Stimulated activated CD8-positive, alpha-beta memory T cell treated with anti-CD3 and anti-CD28 coated beads, Interleukin-12 subunit alpha, Interleukin-12 subunit beta, amount 100 ng/mL, for 1 hour (primary cell): ENCODE measurements at places on chromosomes 12 and 14.

DNA sequence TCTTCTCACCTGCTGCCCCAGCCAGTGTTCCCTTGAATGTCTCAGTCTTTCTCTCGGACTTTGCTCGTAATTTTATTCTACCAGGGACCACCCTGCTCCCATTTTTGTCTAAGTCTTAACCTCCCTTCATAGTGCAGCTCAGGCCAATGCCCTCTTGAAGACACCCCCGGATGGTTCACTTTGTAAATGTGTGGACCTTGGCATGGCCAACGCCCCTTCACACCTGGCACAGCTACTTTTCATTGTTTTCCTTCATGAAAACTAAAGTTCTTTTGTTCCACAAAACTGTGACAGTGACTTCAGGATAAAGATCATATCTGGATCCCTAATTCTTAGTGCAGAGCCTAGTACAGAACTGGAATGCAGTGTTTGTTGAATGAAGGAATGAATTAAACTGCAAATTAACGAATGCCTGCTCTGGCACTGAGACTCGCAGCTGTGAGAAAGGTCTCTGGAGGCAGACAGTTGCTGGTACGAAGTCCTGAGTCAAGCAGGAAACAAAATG lies 3.5 kb upstream of the RNASE4 start:
- DNase-seq, result no peak

GRCh38 chr12:49013428-49013827 lies 5.1 kb downstream of the PRKAG1 start:
- no peak for DNase-seq

- DNase-seq, result no peak
Measured at GRCh38 chr14:29710015-29710414, 217.6 kb downstream of the PRKD1 start.

GRCh38 chr12:110705309-110705708 lies 16.4 kb upstream of the HVCN1 start:
- DNase-seq, result no peak

DNA sequence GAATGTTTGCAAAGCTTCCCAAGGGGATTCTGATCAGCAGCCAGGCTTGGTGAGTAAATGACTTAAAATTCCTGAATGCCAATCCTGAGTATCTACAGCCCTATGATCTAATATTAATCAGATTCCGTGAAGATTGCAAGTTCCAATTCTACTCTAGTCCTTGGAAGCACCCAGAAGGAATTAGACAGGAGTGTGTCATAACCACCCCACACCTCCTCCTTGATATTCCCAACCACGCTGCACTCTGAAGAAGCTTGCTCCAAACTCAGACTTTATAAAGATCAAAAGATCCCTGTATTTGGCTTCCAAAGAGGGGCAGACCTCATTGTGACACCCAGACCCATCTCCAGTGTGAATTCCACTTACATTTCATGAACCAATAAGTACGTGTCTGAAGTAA lies 306.0 kb downstream of the BCL11B start:
- no peak for DNase-seq

DNA sequence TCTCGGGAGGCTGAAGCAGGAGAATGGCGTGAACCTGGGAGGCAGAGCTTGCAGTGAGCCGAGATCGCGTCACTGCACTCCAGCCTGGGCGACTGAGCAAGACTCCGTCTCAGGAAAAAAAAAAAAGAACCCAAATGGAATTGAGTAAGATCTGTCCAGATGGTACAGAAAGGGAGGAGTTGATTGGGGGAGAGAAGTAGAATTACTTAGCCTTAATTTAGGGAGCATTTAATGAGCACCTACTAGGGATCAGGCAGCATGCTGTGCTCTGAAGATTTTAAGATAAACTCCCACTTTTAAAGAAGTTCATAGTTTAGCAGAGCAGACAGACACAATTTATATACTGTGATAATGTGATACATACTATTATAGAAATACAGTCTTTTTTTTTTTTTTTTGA lies 4.5 kb downstream of the RAB5B start:
- no peak for DNase-seq

DNA sequence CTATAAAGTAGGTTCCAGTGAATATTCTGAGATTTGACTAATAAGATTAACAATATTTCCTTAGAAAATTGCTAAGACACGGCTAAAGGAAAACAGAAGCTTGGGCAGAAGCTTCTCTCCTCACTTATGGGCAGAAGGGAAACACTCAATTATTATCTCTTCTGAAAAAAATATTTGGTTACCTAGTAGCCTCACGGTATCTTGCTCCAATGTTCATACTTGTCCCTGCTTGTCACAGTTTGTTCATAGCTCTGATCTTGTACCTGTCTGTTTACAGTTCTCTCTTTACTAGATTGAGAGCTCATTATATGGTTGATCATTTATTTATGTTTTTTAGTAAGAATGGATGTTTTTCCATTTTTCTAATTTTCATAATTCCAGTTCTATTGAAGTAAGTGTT lies 458.0 kb upstream of the ATP2B1 start:
- DNase-seq, result no peak

GRCh38 chr12:64687816-64688215 lies 71.4 kb downstream of the GNS start:
- no peak for DNase-seq

- DNase-seq, result no peak
Measured at GRCh38 chr14:104293851-104294627, 155.7 kb downstream of the KIF26A start.
